ENCODE measurements at places on chromosomes 5 and 9.

- DNase-seq = no peak
Measured at GRCh38 chr9:16735001-16735400, 135.5 kb downstream of the BNC2 start.

GRCh38 chr5:43042176-43042625, 2.1 kb upstream of the ANXA2R start:
- peak; percentile 79 for DNase-seq

GRCh38 chr9:2810420-2811075, 33.3 kb downstream of the PUM3 start:
- no peak for DNase-seq

GRCh38 chr5:87877495-87877894, 391.1 kb downstream of the TMEM161B start:
- DNase-seq = no peak
